Testis (tissue), 5 donors: ENCODE measurements at places on chromosomes 6 and 20. TPM values are rescaled to one million over a fixed set of nuclear protein-coding genes. Genes with fewer than 3 reads are reported as not detected.

DNA sequence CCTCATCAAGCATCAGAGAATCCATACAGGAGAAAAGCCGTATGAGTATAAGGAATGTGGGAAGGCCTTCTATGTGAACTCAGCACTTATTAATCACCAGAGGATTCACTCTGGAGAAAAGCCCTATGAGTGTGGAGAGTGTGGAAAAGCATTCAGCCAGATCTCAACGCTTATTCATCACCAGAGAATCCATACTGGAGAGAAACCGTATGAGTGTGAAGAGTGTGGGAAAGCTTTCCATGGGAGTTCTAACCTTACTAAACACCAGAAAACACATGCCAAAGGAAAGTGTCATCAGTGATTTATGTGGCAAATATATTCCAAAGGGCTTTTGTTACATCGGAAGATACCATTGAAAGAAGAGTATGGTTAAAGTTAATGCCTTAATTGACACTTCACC is 25.4 kb downstream of the ZKSCAN8 start:
- no peaks in the 10 kb centered on the region for H3K27me3 ChIP-seq
- peaks cover 5% of the 10 kb centered on the region for H3K4me1 ChIP-seq
- no peak overlapping the region for H3K27ac ChIP-seq
- H3K4me3 ChIP-seq: no peak overlapping the region

DNA sequence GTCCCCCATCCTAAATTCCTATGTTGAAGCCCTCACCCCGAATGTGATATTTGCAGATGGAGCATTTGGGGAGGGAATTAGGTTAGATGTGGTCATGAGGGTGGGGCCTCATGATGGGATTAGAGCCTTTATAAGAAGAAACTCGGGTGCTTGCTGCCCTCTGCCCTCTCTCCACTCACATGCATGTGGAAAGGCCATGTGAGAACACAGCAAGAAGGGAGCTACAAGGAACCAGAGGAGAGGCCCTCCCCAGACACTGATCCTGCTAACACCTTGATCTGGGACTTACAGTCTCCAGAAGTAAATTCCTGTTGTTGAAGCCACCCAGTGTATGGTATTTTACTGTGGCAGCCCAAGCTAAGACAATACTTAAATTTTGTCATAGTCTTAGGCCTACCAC is 69.6 kb upstream of the TULP1 start:
- peaks cover 30% of the 10 kb centered on the region for H3K4me1 ChIP-seq
- no peaks in the 10 kb centered on the region for H3K27me3 ChIP-seq
- H3K36me3 ChIP-seq: no peaks in the 10 kb centered on the region
- no peak for DNase-seq
- H3K27ac ChIP-seq: peak overlapping the region; percentile 1
- H3K4me3 ChIP-seq: no peak overlapping the region

TBX18 gene
- 10.0 TPM for total RNA-seq

WFDC12 gene
- total RNA-seq: not detected
